ENCODE measurements at places on chromosomes 5 and 9.

- DNase-seq: no peak
These were observed 20.3 kb upstream of the TAF11L2 start for GRCh38 chr5:17477573-17478265.

- no peak for DNase-seq
These were observed 93.6 kb downstream of the COL23A1 start for GRCh38 chr5:178496642-178497041.

GRCh38 chr5:88785746-88786565, 97.0 kb downstream of the MEF2C start:
- no peak for DNase-seq

- DNase-seq: peak; percentile 32
These were observed 34.0 kb upstream of the PPP1R2B start for GRCh38 chr5:156815988-156816599.

GRCh38 chr5:124399426-124399961, 346.9 kb downstream of the ZNF608 start:
- no peak for DNase-seq

GRCh38 chr9:106421772-106422171, 441.2 kb upstream of the ZNF462 start:
- DNase-seq: no peak

DNA sequence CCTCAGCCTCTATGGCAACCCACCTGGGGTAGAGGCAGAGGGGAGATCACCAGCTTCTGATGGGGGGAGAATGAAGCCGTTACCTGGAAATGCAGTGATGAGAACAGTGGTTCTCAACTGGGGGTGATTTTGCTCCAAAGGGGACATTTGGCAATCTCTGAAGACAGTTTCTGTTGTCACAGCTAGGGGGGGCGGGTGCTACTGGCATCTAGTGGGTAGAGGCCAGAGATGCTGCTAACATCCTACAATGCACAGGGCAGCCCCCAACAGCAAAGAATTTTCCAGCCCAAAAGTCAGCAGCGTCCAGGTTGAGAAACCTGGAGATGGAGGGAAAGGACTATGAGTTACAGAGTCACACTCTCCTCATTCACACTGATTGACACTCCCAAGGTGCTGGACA, 84.5 kb downstream of the FGF1 start:
- DNase-seq: no peak

DNA sequence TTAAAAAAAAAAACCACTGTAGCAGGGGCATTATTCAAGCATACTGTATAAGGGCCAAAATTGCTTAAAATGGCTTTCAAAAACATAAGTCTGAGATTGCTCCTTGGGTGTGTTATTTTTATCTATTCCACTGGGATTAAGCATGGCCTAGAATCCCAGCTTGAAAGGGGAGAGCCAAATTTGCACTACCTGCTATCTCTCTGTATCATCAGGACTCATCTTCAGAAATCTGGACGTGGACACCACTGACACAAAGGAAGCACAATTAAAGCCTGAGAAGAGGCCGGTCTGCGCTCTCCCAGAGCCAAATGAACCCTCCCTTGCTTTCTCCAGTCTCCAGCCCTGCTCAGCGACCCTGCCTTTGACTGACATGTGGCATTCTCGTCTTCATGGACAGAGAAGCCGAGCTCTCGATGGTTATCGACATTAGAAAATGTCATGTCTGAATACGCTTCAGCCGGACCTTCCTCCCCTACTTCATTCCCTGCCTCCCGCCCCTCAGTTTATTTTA, 151.3 kb downstream of the EBF1 start:
- no peak for DNase-seq

Data from HuH-7.5 (cell line).